ENCODE measurements at places on chromosomes 6 and 20.

- no peak for DNase-seq
These were observed 229.6 kb downstream of the LY86 start for GRCh38 chr6:6818078-6818639.

DNA sequence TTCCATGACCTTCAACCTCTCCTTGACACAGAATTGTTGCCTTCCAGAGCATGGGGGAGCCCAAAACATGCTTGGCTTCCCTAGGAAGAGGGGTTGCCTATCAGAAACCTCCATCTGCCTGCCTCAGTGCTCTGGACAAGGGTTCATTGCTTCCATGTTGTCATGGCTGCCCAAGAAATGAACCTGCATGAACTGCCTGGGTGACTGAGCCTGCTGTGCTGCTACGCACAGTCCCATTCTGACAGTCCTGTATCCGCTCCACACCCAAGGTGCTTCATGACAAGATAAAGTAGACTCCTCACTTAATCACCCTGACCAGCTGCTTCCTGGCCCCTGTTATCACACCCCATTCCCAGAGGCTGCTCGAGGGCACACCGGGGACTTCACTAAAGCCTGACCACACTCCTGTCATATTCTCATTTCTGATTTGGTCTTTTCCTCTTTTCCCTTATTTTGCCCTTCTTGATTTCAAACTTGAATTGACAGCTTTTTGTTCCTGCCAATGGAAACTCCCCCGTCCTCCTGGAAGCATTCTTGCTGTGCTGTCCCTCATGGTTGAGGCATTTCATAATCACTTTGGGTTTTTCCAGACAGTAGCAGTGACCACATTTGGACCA is 31.9 kb downstream of the GMPR start:
- no peak for DNase-seq

GRCh38 chr6:18031189-18031588 is 43.8 kb upstream of the KIF13A start:
- DNase-seq = no peak

DNA sequence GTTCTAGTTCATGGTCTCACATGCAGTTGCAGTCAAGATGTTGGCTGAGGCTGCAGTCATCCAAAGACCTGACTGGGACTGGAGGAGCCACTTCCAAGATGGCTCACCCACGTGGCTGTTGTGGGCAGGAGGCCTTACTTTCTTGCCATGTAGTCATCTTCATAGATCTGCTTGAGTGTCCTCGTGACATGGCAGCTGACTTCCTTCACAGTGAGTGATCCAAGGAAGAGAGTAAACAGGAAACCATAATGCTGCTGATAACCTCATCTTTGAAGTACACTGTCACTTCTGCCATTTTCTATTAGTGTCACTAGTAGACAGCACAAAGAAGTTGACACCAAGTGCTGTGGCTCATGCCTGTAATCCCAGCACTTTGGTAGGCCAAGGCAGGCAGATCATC is 40.1 kb upstream of the AKIRIN2 start:
- DNase-seq = no peak

DNA sequence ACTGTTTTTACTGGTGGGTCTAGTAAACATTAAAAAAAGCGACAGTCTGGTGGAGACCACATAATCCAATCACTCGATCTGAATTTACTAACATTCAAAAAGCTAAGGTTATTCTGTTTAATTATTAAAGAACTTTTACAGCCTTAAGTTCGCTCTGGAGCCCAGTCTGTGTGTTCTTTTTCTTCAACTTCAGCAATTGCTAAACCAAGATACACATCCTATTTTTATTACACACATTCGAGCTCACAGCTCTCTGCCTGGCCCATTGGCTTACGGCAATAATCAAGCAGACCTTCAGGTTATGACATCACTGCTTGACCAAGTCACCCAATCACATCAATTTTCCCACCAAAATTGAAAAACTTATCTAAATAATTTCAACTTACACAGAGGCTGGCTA is 57.4 kb upstream of the PRSS16 start:
- DNase-seq = no peak

DNA sequence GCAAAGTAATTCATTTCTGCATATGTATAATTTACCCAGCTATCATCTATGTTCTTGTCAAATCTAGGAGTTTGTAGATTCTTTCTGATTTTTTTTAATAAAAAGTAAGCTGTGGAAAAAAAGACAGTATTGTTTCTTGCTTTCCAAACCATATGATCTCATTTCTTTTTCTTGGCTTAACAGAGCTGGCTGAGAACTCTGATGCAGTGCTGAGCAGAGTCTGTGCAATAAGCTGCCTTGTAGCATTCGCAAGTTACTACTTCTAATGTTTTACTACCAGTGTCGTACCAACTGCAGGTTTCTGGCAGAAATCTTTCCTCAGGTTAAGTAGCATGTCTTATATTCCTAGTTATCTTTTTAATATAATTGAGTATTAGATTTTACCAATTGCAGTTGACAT is 15.6 kb downstream of the RRBP1 start:
- no peak for DNase-seq

DNA sequence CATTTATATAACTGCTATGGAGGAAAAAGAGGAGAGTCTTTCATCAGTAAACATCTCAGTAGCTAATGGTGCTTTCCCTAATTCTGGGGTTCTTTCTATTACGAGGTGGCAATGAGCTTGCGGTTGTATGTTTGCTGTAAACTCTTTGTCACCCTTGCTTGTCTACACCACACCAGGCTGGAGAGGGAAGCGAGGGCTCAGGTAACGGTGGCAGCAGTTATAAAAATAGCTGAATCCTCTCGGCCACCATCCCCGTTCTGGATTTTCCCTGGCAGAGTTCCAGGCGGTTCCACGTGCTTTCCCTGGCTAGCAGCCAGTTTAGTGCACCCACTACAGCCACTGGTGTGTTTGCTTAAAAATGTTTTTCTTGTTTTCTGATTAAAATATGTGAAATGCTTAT is 39.0 kb downstream of the MAS1 start:
- no peak for DNase-seq

DNA sequence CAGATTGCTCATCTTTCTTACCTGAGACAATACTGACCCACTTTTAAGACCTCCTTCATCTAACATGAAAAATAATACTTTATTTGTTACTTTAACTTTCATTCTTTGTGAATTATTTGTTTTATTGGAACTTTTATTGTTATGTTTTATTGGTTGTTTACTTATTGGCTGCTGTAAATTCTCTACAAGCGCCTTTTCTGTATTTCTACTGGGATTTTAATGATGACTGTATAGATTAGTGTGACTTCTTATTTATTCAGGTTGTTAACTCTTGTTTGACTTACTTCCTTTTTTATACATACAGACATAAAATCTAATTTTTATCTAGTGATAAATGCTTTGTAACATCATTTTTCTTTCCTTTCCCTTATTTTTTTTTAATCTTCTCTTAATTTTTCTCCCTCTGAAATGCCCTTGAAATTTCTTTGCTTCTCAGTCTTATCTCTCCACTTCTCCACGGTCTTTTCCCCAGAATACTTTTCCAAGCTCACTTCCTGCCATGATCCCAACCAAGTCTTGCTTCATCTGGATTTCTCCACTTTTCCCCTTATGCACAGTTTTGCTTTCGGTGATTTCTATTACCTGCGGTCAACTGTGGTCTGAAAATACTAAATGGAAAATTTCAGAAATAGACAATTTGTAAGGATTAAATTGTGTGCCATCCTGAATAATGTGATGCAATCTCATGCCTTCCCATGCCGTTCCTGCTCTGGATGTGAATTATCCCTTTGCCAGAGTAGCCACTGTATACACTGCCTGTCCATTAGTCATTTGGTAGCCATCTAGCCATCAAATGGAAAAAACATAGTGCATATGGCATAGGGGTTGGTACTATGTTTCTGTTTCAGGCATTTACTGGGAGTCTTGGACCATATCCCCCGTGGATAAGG is 265.9 kb downstream of the PRL start:
- no peak for DNase-seq

- DNase-seq = no peak
These were observed 244.5 kb downstream of the PKHD1 start for GRCh38 chr6:51842804-51843378.

DNA sequence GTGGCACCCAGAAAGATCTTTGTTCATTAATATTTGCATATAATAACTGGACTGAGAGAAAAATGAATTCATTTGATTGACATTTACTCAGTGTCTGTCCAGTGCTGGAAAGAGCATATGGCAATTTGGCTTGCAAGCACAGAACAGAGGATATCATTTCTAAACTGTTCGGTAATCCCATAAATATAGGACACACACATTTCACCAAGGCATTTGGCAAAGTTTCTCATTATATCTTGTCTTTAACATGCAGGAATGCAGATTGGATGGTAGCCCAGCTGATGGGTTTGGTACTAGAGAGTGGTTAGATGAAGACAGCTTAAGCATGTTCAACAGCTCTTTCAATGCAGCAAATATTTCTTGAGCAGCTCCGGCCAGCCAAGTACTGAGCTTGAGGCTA is 259.2 kb downstream of the PRKN start:
- DNase-seq = no peak

DNA sequence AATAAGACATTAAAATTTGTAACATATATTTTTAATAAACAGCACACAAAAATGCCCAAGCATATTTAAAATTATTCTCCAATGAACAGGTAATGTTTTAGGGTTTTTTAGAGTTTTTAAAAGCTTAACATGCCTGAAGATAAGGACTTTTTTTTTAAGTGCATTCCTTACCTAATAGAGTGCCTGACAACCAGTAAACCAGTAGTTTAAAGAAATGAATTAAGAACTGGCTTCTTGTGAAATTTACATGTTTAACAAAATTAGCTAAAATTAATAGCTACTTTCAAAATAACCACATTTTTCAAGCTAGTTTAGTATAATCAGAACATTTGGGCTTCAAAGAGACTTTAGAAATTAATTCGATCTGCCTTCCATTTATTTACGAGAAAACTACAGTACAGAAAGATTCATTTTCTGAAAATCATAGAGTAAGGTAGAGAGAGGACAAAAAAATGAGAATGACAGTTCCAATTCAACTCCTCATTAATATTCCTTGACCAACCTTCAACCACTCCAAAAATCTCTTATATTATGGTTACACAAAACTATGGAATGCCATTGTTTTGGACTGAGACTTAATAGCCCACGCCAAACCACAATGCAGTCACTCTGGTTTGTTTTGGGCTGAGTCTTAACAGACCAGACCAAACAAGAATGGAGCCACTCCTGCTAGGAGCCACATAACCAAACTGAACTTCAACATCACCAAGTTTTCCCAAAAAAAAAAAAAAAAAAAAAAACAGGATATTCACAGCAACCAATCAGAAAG is 5.7 kb upstream of the PLN start:
- DNase-seq = no peak

- DNase-seq = no peak
These were observed 246.2 kb downstream of the PACRG start for GRCh38 chr6:162973980-162974379.

GRCh38 chr6:8914700-8915099 is 479.4 kb upstream of the SLC35B3 start:
- no peak for DNase-seq
